ENCODE measurements at places on chromosomes 13 and 19. TPM values are rescaled to one million over a fixed set of nuclear protein-coding genes. Genes with fewer than 3 reads are reported as not detected.

Gene TPTE2
- total RNA-seq, result not detected

Gene GNG7
- 0.36 TPM for total RNA-seq

Gene PLIN5
- total RNA-seq, result 0.32 TPM

Gene ZNF582
- 3.2 TPM for total RNA-seq

GRCh38 chr13:36341718-36342117 is 4.5 kb downstream of the SPART start:
- no peak overlapping the region for H3K27ac ChIP-seq
- H3K36me3 ChIP-seq, result peaks cover 12% of the 10 kb centered on the region
- no peak overlapping the region for H3K4me3 ChIP-seq
- no peaks in the 10 kb centered on the region for H3K27me3 ChIP-seq
- H3K4me1 ChIP-seq, result peaks cover 50% of the 10 kb centered on the region
- no peak for DNase-seq

DNA sequence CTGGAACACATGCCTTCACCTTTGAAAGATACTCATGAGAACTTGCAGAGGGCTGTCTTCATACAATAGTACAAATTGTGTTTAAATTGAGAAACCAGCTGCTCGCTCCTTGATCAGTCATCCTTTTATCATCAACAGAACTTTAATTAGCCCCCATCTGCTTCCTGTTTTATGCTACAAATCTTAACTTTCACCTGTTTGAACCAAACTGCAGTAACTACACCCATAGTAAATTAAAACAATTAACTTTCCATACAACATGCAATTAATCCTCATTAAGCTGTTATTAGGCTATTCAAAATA is 85.2 kb downstream of the FOXO1 start:
- H3K36me3 ChIP-seq, result peaks cover 31% of the 10 kb centered on the region
- DNase-seq, result no peak
- no peaks in the 10 kb centered on the region for H3K27me3 ChIP-seq
- no peak overlapping the region for H3K4me3 ChIP-seq
- peak overlapping the region; percentile 79 for H3K27ac ChIP-seq

DNA sequence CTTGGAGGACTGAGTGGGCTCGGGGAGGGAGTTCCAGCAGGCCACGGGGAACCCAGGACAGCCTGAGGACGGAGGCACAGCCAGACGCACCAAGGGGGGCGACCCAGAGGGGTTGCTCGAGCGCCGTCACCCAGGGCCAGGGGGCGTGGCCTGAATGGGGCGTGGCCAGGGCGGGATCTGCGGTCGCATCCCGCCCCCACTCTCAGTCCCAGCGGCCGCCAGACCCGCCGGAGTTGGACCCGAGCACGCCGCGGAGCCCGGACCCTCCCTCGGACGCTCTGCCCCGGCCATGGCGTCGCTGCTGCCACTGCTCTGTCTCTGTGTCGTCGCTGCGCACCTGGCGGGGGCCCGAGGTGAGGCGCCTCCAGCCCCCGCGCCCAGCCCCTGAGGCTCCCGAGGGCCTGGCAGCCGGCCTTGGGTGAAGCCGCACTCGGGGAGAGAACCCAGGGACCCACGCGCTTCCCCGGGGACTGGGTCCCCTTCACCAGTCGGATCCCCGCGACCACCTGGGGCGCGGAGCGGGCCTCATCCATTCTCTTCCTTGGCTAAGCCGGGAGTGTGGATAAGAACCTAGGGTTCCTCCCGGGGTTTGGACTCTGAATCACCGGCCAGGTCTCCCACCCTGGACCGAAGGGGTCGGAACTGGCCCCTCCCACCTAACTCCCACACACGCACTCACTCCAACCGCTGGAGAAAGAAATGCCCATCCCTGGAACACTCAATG is at the start of gene CILP2:
Gene CILP2, plus strand, starts transcription at position 205 of the 724 bp plus-strand sequence. Its CDS starts 85 bp downstream, at position 290.
- peak within 1 kb of the TSS; percentile 29 for H3K27ac ChIP-seq
- peaks cover 17% of the 10 kb centered on the region for H3K4me1 ChIP-seq
- peak; percentile 50 for DNase-seq

DNA sequence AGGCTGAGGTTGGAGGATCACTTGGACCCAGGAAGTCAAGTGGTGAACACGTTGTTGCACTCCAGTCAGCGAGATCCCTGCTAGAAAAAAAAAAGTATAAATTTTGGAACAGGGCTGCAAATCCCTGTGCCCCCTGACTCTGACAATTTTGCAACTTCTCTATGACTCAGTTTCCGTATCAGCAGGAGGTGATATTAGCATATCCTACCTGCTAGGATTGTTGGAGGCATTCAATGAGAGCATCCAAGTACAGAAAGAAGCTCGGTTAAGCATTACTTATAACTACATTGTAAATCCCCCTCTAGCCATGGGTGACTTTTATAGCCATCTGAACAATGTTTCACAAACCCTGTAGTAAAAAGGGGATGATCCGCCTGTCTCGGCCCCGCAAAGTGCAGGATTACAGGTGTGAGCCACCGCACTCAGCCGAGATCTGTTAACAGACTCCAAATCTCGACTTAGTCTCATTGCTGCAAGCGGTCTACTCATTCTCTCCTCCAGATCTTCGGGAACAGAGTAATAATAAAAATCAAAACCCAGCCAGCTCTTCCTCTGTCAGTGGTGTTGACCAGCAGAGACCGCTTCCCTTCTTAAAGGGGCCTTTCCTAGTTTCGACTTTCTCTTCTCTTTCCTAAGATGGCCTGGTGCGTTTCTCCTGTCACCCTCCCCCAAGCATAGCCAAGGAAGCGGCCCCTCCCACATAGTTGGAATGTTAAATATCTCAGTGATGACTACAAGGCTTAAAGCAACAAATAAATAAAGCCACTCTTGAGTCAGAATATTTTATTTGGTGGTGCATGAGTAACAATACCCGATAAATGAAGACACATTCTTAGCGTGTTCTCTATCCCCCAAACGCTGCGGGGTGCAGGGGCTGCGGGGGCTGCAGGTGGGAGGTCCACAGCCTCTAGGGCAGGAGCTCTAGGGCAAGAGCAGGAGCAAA is 10.3 kb upstream of the BICRA start:
- H3K27ac ChIP-seq, result no peak overlapping the region
- H3K4me3 ChIP-seq, result peak overlapping the region; percentile 42

- H3K4me3 ChIP-seq, result no peak overlapping the region
- peaks cover 65% of the 10 kb centered on the region for H3K36me3 ChIP-seq
- no peaks in the 10 kb centered on the region for H3K27me3 ChIP-seq
- H3K4me1 ChIP-seq, result no peaks in the 10 kb centered on the region
- DNase-seq, result no peak
- H3K27ac ChIP-seq, result no peak overlapping the region
Measured at GRCh38 chr19:21383980-21384582, 12.9 kb upstream of the ZNF493 start.

GRCh38 chr19:57900311-57900710 is 11.5 kb upstream of the ZNF814 start:
- H3K4me1 ChIP-seq, result peaks cover 12% of the 10 kb centered on the region
- peaks cover 13% of the 10 kb centered on the region for H3K36me3 ChIP-seq
- H3K27me3 ChIP-seq, result no peaks in the 10 kb centered on the region
- H3K27ac ChIP-seq, result no peak overlapping the region
- H3K4me3 ChIP-seq, result no peak overlapping the region

GRCh38 chr13:113115363-113116205 is 7.0 kb upstream of the F10 start:
- H3K27ac ChIP-seq, result no peak overlapping the region
- no peaks in the 10 kb centered on the region for H3K27me3 ChIP-seq
- H3K36me3 ChIP-seq, result no peaks in the 10 kb centered on the region
- no peak overlapping the region for H3K4me3 ChIP-seq
- H3K4me1 ChIP-seq, result no peaks in the 10 kb centered on the region

DNA sequence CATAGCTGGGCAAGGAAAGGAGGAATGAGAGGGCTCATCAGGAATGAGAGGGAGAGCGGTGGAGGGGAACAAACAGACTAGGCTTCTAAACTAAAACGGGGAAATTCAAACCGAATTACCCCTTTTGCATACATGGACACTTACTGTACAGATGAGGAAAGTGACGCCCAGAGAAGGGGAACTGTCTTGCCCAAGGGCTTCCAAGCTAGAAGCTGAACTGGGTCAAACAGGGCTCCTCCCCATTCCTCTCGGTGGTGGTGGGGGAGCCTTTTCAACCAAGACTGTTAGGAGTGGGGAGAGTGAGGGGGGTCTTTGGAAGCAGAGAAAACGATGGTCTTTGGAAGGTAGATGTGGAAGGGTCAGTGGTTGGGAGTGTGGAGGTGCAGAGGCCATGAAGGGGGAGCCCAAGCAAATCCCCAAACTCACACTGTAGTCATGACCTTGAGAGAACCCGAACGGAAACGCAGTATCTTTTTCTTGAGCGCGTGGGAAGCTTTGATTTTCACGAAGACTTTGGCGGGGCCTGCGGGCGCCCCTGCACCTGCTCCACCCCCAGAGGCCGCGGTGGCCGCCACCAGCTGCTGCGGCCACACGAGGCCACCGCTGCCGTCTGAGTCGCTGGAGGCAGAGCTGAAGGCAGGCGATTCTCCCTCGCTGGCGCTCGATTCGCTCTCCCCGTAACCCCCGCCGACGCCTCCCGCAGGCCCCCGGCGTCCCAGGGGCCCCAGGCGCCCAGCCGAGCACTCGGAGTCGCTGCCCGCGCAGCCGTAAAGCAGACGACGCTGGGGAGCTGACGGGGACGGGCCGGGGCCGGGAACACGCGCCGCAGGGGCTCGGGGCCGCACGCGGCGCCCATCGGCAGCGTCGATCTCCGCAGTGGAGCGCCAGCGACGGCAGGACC is 12.3 kb upstream of the GNG8 start:
- H3K27ac ChIP-seq, result no peak overlapping the region
- peaks cover 10% of the 10 kb centered on the region for H3K36me3 ChIP-seq

DNA sequence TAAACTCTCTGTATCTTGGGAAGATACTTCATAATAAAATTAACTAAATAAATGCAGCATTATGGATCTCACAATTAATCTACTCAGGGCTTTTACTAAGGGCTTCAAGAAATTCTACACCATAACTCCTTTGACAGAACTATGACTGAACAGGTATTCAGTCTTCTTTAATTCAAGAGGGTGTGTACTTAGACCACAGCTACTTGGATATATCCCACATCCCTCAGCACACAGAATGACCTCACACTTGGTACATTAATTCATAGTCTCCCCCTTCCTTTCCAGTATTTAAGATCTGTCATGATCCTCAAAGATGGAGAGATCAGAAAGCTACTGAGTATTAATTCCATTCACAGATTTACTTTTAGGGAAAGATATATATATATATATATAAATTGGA is 11.6 kb downstream of the DIAPH3 start:
- H3K27me3 ChIP-seq, result peaks cover 6% of the 10 kb centered on the region
- no peak overlapping the region for H3K27ac ChIP-seq
- peaks cover 10% of the 10 kb centered on the region for H3K36me3 ChIP-seq
- no peak overlapping the region for H3K4me3 ChIP-seq
- H3K4me1 ChIP-seq, result peaks cover 2% of the 10 kb centered on the region

DNA sequence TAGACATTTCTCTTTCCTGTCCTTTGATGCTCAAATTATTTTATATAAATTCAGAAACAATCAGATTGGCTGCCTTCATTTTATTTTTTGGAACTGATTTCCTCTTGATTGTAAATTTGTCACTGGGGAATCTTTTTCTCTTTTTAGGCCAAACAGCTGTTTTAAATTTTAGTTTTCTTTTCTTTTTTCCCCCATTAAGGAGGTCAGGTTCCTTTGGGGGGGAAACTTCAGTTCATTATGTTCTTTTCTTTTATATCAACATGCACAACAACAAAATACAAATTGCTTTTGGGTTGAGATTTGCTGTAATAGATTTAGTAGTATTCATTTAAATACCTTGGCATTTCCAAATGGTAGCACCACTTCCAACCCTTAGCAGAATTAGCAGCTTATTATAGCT is 264.8 kb upstream of the SPRY2 start:
- H3K27me3 ChIP-seq, result no peaks in the 10 kb centered on the region
- no peaks in the 10 kb centered on the region for H3K4me1 ChIP-seq
- H3K36me3 ChIP-seq, result no peaks in the 10 kb centered on the region
- DNase-seq, result no peak
- no peak overlapping the region for H3K27ac ChIP-seq
- H3K4me3 ChIP-seq, result no peak overlapping the region

DNA sequence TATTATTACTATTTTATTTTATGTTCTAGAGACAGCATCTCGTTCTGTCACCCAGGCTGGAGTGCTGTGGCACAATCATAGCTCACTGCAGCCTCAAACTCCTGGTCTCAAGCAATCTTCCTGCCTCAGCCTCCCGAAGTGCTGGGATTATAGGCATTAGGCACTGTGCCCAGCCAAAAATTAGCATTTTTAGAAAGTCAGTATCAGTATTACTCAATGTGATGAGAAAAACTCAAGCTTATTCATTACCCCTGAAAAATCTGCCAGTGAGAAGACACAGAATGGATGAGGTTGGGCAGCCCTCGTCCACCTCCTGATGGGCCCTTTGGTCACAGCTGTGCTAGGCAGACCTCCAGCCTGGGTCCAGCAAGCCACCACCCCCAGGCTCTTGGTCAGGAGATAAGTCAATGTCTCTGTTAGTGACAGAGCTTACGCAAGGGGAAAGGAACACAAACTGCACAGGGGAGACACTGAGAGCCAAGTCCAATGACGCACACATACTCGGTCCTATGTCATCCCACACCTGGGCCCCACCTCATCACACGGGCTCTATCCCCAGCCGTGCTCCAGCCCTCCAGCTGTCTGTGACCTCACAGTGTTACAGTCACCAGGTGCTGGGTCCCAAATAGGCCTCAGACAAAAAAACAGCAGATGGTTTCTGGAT is 19.8 kb downstream of the PEPD start:
- no peaks in the 10 kb centered on the region for H3K27me3 ChIP-seq
- no peak overlapping the region for H3K4me3 ChIP-seq
- H3K36me3 ChIP-seq, result peaks cover 5% of the 10 kb centered on the region
- no peaks in the 10 kb centered on the region for H3K4me1 ChIP-seq
- DNase-seq, result no peak

DNA sequence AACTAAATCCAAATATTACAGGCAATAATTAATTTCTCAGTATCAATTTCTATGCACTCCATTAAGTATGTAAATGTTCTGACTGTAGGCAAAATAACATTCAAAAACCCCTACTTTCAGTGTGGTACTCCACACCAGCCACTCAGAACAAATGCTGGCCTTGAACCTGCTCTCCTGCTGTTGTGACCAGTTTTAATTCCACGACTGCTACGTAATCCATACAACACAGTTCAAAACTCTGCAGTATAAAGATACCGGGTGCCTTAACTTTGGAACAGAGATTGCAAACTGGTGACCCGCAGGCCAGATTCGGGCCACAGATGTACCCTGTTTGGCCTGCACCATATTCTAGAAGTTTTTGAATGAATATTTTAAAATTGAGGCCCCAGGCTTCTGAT is 30.4 kb downstream of the COL4A1 start:
- DNase-seq, result no peak
- H3K27me3 ChIP-seq, result peaks cover 22% of the 10 kb centered on the region
- no peak overlapping the region for H3K4me3 ChIP-seq
- no peaks in the 10 kb centered on the region for H3K36me3 ChIP-seq
- peaks cover 3% of the 10 kb centered on the region for H3K4me1 ChIP-seq

Data from activated naive CD8-positive, alpha-beta T cell treated with anti-CD3 and anti-CD28 coated beads for 36 hours (primary cell).